Activated CD4-positive, alpha-beta memory T cell treated with anti-CD3 and anti-CD28 coated beads, Interleukin-2, amount 10 ng/mL, durations not matched to agents 7 days and 5 days (primary cell): ENCODE measurements at places on chromosomes 7 and 10.

DNA sequence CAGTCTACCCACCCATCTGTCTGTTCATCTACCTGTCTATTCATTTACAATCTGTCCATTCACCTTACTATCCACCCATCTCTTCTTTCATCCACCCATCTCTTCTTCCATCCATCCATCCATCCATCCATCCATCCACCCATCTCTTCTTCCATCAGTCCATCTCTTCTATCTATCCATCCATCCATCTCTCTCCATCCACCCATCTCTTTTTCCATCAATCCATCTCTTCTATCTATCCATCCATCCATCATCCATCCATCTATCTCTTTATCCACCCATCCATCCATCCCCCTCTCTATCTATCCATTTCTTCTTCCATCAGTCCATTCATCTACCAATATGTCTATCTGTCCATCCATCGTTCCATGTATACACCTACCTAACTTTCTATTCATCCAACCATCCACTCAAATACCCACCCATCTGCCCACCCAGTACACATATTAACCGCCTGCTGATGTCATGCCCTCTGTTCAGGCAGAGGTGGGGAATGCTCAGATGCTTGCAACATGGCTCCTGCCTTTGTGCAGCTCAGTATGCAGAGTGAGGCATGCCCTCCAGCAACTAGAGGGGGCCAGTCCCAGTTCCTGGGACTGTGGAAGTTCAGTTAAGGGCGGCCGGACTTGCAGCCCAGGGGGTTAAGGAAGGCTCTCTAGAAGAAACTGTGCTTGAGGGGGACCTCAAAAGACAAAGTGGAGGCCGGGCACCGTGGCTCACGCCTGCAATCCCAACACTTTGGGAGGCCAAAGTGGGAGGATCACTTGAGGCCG lies 11.3 kb upstream of the MLXIPL start:
- no peaks in the 10 kb centered on the region for H3K4me1 ChIP-seq
- no peaks in the 10 kb centered on the region for H3K36me3 ChIP-seq
- no peak overlapping the region for H3K4me3 ChIP-seq
- H3K27me3 ChIP-seq, result peaks cover 18% of the 10 kb centered on the region
- DNase-seq, result no peak
- no peak overlapping the region for H3K27ac ChIP-seq

DNA sequence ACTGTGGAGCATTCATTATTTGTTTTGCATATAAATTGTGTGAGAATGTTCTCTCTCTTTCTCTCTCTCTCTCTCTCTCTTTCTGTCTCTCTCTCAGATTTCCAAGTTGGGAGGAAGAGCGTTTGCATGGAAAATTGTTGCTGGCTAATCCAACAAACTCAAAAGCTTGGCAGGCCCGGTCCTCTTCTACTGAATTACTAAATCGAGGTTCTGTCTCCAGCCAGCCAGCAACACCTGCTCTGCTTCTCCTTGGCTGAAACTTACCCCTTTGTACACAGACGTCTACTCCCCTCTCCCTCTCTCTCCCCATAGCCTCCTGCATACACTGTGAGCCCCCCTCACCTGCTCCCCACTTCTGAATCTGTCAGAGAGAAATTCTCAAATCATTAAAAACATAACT lies 996.4 kb upstream of the AUTS2 start:
- H3K27me3 ChIP-seq, result no peaks in the 10 kb centered on the region
- H3K4me1 ChIP-seq, result no peaks in the 10 kb centered on the region
- no peak overlapping the region for H3K27ac ChIP-seq
- H3K4me3 ChIP-seq, result no peak overlapping the region
- no peak for DNase-seq
- H3K36me3 ChIP-seq, result no peaks in the 10 kb centered on the region

DNA sequence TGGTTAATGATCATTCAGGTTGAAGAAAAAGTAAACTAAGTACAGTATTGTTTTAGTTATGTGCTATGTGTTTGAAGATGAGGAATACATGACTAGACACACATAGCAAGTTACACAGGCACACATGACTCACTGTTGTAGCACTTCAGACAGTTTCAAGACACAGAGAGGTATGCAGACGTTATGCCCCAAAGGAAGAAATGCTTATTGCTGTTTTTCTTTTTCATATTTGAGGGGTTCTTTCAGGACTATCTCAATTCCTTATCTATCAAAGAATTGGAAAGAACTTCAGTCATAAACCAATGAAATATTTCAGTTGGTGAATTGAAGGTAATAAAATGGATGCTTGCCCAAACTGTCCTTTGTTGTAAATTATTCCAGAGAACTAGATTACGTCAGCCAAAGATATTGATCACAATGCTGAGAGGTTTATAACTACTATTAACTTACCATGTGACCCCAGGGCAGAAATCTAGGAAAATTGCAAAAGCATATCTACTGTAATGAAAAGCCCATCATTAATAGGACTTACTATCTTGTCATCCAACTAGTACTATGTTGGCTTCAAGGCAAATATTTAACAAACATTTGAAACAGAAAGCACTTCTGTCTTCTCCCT lies 61.2 kb upstream of the CAPZA2 start:
- DNase-seq, result no peak
- H3K27me3 ChIP-seq, result peaks cover 14% of the 10 kb centered on the region
- H3K36me3 ChIP-seq, result no peaks in the 10 kb centered on the region
- H3K4me1 ChIP-seq, result peaks cover 5% of the 10 kb centered on the region
- no peak overlapping the region for H3K4me3 ChIP-seq
- no peak overlapping the region for H3K27ac ChIP-seq

DNA sequence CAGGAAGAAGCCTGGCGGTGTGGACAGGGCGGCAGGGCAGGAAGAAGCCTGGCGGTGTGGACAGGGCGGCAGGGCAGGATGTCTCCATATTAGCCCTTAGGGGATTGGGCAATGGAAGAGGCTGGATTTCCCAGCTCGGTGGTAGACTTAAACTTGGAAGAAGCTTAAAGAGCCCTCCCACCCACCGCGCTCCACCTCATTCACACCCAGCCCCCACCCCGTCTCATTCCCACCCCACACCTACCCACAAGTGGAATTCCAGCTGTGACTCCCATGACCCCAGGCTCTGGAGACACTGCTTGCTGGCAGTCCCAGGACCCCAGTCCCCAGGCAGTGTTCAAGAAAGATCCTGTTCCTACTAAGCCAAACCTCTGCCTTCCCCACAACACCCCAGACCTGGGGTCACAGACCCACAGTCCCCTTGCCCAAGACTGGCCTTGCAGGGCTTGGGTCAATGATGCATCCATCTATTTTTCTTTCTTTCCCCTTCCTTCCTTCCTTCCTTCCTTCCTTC lies 34.0 kb downstream of the SPDYE6 start:
- H3K27ac ChIP-seq, result no peak overlapping the region
- H3K4me1 ChIP-seq, result no peaks in the 10 kb centered on the region
- peaks cover 8% of the 10 kb centered on the region for H3K27me3 ChIP-seq
- DNase-seq, result no peak
- no peaks in the 10 kb centered on the region for H3K36me3 ChIP-seq

- no peak for DNase-seq
- no peak overlapping the region for H3K4me3 ChIP-seq
- H3K27ac ChIP-seq, result no peak overlapping the region
- H3K27me3 ChIP-seq, result peaks cover 13% of the 10 kb centered on the region
- H3K4me1 ChIP-seq, result peaks cover 10% of the 10 kb centered on the region
- peaks cover 2% of the 10 kb centered on the region for H3K36me3 ChIP-seq
These were observed 101.4 kb downstream of the MTPAP start for GRCh38 chr10:30247704-30248103.
